ENCODE measurements at places on chromosomes 1 and 21.
A peak's percentile ranks its signal among the peaks of the same experiment; 100 is the strongest.

- DNase-seq = no peak
These were observed 40.7 kb upstream of the DHCR24 start for GRCh38 chr1:54927472-54928240.

DNA sequence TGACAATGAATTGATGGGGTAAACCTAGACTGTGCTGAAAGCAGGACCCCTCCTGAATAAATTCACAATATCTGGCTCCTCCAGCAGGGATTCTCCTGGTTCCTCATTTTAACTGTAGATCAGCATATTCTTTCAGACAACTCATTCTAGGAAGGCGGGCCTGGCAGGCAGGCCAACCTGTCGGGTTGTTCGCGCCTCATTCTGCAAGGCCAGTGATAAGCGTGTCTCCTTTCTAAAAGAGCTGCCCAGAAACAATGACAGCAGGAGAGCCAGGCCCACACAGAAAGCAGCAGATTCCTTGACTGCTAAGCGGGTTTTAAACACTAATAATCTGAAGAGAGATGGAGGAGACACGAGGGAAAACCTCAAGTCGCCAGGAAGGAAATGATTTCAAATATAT, 70.0 kb downstream of the NTPCR start:
- no peak for DNase-seq

- no peak for DNase-seq
These were observed 16.7 kb downstream of the SNIP1 start for GRCh38 chr1:37537378-37537777.

DNA sequence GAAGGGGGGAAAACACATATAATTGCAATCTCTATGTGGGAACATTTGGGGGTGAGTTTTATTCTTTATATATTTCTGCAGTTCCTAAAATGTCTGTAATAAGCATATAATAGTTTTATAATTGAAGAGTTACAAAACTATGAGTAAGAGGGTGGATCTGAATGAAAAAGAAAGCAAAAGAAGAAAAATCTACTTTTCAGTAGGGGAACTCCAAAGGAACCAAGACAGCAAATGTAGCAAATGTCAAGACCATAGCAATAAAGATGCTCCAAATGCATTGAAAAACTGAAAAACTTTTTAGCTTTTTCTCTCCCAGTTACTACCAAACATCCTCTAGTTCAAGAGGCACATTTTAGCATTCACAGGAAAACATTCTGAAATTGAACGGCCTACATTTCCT, 434.8 kb downstream of the LMO4 start:
- no peak for DNase-seq

DNA sequence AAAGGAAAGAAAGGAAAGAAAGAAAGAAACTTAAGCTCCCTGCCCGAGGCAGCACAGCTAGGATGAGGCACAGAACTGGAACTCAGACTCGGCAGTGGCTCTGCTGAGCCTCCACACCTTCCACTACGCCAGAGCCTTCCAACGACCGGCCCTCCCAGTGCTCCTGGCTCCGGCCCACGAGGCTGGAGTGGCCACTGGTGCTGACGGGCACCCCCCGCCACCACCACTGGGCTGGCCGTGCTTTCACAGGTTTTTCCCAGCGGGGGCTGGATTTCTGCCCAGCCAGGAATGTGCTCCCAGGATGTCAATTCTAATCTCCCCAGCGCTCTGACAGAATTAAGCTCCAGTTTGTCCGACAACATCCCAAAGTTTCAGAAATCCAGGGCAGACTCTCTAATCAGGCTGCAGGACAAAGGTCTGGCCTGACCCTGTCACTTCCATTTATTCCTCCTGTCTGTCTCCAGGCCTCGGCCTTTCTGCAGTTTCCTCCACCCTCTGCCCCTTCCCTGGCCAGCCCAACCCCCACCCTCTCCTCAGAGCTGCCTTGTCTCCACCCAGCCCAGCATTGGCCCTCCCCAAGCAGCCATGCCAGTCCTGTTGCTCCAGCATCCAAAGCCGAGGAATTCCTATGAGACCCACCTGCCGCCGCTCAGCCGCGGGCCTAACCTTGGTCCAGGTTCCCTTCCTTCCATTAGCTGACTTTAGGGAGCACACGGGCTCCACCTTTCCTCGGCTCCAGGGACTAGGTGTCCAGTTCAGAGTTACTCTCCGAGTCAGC, 81.9 kb downstream of the CASZ1 start:
- DNase-seq = no peak

GRCh38 chr1:186568221-186568620, 107.3 kb upstream of the PDC start:
- DNase-seq = no peak

- DNase-seq = no peak
These were observed 1.4 kb downstream of the ORC1 start for GRCh38 chr1:52402860-52403240.

GRCh38 chr1:179025975-179026812, 500 bp downstream of the FAM20B start:
- DNase-seq = peak; percentile 63

DNA sequence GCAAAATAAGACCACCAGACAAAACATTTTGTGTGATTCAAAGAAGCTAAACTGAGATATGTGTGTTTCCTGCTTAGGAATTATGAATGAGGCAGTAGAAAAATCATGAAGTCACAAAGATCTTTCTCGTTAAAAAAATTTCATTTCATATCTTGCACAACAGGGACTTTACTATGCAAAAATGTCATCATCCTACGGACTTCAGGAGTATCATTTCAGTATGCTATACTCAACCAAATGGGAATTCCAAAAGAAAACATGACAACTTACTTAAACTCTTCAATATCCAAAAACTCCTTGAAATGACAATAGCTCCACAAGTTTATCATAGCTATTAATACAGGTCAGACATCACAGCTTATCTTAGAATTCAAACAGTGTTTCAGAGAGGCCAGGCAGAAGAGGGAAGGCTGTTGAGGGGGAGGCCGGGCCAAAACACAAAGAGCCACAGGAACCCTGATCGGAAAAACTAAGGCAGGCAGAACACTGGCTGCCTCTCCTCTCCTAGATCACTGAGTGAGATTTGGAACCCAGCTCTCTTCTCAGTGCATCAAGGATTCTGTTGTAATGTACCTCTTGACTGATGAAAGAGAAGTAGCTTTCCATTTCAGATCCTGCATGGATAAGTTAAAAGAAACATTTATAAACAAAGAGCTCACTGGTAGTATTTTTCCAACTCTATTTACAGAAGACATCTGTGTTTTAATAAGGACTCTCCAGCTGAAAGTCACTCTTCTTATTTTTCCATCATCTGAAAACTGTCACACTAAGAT, 66.9 kb downstream of the TESK2 start:
- DNase-seq = no peak
